ENCODE measurements at places on chromosomes 3 and 15. TPM values are rescaled to one million over a fixed set of nuclear protein-coding genes. Genes with fewer than 3 reads are reported as not detected.

The TXNRD3 gene
- total RNA-seq = 7.8 TPM

DNA sequence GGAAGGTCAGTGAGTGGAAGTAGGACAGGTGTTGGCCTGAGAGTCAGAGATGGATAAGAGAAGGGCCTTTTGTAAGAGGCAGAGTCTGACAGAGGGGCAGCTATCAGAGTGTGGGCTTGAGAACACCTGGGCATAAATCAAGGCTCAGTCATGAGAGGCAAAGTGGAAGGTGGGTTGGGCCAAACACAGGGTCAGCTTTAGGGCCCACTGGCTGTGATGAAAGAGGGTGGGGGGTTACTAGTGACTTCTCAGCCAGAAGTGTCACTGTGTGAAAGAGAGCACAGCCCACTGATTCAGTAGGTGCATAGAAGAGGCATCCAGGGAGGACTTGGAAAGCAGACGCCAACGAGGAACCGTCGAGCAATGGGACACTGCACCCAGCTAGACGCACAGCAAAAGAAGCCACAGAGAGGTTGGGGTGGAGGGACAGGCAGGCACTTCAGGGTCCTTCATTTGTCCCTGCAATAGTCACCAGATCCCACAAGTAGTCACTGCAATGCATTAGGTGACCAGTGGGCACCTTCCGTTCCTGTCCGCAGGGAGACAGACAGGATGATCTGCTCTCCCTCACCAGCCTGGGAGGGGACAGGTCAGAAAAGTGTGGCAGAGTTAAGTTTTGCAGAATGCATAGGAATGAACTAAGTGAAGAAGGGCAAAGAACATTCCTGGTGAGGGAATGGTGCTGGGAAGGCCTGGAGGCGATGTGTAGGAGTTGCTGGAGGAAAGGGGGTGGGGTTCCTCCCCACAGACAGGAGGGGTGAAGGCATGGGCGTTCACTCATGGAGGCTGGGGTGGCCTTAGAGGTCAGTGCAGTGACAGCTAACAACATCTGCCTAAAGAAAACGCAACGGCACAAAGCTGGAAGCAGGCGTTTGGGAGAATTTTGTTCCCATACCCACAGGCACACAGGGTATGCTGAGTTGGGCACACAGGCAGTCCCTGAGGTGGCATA lies 36.3 kb downstream of the MESD start:
- DNase-seq = no peak

GRCh38 chr3:14329116-14329830 lies 73.1 kb upstream of the SLC6A6 start:
- peak; percentile 71 for DNase-seq

DNA sequence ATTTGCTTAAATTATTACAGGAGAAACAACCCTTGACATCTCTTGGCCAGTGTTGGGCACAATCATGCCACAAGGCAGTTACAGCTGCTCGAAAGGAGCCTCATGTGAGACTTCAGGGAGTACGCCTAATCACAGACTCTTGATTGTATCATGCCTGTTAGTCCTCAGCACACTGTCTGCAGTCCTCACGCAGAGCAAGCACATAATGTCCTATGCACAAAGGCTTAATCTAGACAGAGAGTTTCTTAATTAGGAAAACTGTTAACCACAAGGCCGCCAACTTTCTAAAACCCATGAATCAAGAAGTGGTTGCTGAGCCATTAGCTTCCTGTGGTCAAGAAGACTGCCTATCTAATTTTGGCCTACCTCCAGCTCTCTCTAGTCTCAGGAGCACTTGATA lies 172.0 kb downstream of the UNC13C start:
- peak; percentile 58 for DNase-seq
